Esophagus squamous epithelium (tissue), 5 donors: ENCODE measurements at places on chromosomes 5 and 9.

DNA sequence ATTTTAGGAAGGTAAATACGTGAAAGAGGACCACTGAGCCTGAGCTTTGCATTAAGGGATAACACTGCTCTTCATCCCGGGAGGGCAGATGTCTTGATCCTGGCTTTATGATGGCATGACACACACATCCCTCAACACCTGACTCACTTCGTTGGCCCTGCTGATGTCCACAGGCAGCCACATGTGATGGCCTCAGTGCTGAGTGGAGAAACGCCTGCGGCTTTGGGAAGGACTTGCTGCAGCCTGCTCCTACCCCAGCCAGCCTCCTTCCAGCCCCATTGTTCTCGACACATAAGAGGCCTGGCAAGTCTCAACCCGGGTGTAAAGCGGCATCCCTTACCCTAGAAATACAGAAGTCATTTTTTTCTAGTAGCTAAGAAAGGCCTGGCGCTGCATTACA lies 169.0 kb downstream of the SYK start:
- peaks cover 18% of the 10 kb centered on the region for H3K4me1 ChIP-seq
- no peaks in the 10 kb centered on the region for H3K27me3 ChIP-seq
- DNase-seq: no peak
- H3K27ac ChIP-seq: peak overlapping the region; percentile 50
- no peak overlapping the region for H3K4me3 ChIP-seq

- H3K36me3 ChIP-seq: no peaks in the 10 kb centered on the region
- H3K27ac ChIP-seq: no peak overlapping the region
- DNase-seq: no peak
- H3K4me1 ChIP-seq: peaks cover 12% of the 10 kb centered on the region
- H3K27me3 ChIP-seq: no peaks in the 10 kb centered on the region
These were observed 242.8 kb upstream of the ANKRD55 start for GRCh38 chr5:56475689-56476486.

DNA sequence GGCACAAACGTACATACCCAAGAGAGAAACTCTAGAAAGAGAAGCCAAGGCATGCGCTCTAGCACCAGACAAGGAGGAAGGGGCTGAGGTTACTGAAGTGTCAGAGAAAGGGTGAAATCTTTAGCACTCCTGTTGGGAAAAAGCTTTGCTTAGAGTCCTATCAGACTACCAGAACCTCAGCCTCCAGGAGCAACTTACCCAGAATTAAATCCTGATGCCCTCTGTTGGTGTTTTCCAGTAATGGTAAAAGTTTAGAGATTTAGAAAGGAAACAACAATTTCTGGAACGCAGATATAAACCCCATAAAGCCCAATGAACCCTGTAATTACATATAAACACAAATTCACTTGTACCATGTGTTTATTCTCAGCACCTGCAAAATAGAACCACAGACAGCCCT lies 33.2 kb upstream of the ASTN2 start:
- no peaks in the 10 kb centered on the region for H3K36me3 ChIP-seq
- no peak for DNase-seq
- H3K4me1 ChIP-seq: no peaks in the 10 kb centered on the region
- H3K4me3 ChIP-seq: no peak overlapping the region
- H3K27me3 ChIP-seq: no peaks in the 10 kb centered on the region

GRCh38 chr5:176446884-176447590 lies 1.1 kb upstream of the FAF2 start:
- H3K27me3 ChIP-seq: no peaks in the 10 kb centered on the region
- H3K4me1 ChIP-seq: peaks cover 16% of the 10 kb centered on the region
- DNase-seq: no peak
- H3K36me3 ChIP-seq: peaks cover under 1% of the 10 kb centered on the region
- H3K27ac ChIP-seq: peak overlapping the region; percentile 99

GRCh38 chr5:111865356-111865755 lies 108.4 kb upstream of the NREP start:
- H3K4me3 ChIP-seq: no peak overlapping the region
- no peaks in the 10 kb centered on the region for H3K4me1 ChIP-seq

DNA sequence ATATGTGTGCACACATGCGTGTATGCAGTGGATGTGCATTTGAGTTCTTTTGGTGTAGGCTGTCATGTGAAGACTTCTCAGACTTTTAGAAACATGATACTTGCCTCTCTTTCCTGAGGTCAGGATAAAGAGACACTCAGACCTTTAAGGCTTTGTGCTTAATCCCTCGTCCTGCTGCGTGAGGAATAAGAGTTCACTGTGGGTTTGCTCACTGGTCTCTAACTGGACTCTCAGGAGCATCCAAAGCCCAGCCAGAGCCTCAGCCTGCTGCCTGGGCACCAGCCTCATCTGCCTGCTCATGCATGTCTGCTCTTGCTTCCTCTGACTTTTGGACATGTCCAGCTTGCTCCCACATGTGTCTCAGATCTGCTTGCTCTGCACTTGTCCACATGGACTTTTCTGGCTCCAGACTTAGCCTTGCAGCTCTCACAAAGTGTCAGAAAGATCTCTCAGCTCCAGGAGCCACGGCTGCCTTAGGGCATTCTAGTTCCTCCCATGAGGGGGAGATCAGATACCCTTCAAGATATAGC lies 65.1 kb upstream of the ZNF366 start:
- H3K4me1 ChIP-seq: no peaks in the 10 kb centered on the region
- DNase-seq: no peak
- H3K27ac ChIP-seq: no peak overlapping the region
- H3K4me3 ChIP-seq: no peak overlapping the region
- no peaks in the 10 kb centered on the region for H3K27me3 ChIP-seq

GRCh38 chr9:124251204-124251603 lies 6.5 kb upstream of the NEK6 start:
- no peaks in the 10 kb centered on the region for H3K36me3 ChIP-seq
- DNase-seq: no peak
- H3K27ac ChIP-seq: no peak overlapping the region
- H3K4me3 ChIP-seq: no peak overlapping the region
- no peaks in the 10 kb centered on the region for H3K4me1 ChIP-seq
- H3K27me3 ChIP-seq: no peaks in the 10 kb centered on the region

DNA sequence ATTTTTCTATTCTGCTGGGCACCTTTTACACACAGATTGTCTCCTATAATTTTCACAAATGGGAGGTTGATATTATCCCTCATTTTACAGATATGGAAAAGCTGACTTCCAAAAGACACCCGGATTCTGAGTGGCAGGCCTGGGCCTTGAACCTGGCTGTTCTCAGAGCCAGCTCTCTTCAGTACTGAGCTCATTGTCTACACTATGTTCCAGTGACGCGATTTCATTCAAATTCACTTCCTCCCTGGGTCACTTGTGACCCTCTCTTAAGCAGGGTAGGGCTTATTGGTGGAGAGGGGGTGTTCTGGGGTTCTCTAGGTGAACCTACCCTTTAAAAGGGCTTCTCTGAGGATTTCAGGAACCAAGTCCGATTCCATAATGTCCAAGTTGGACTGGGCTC lies 70.2 kb downstream of the ANKRD33B start:
- peaks cover 4% of the 10 kb centered on the region for H3K4me1 ChIP-seq

DNA sequence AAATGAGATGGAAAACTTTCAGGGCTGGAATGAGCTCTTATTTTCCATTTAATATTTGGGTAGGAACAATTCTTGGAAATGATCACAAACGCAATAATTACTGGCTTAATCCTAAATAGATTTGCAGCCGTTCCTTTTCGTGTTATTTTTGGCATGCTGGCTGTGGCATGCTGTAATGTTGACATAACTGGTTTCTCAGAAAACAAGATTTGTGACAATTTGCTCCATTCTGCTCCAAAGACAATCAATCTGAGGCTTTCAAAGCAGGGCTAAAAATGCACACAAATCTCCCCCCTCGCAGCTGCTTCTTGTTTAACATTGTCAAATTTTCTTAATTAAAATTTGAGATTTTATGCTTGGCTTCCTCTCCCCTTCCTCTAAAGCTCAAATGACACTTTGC lies 151.2 kb downstream of the TTC39B start:
- H3K27me3 ChIP-seq: no peaks in the 10 kb centered on the region
- no peak overlapping the region for H3K4me3 ChIP-seq
- H3K27ac ChIP-seq: no peak overlapping the region
- no peak for DNase-seq
- H3K4me1 ChIP-seq: no peaks in the 10 kb centered on the region

- H3K4me3 ChIP-seq: no peak overlapping the region
- no peaks in the 10 kb centered on the region for H3K27me3 ChIP-seq
- H3K4me1 ChIP-seq: peaks cover 27% of the 10 kb centered on the region
These were observed 21.1 kb downstream of the SRFBP1 start for GRCh38 chr5:121982893-121983285.
